ENCODE measurements at places on chromosomes 2 and 18.
A peak's percentile ranks its signal among the peaks of the same experiment; 100 is the strongest.

DNA sequence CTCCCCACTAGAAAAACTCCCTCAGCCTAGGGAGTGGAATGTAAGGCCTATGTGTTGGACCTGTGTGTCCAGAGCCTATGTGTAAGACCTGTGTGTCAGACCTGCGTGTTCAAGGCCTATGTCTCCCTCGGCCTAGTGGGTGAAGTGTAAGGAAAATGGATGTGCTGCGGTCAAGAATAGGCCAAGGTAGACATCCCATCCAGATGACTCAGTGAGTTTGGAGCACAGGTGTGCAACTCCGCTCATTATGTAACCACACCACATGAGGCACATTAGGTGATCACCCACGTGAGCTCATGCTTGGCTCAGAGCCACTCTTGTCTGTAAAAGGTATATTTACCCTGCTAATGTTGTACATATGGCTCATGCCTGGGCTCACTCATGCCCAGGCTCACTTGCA, 565.3 kb upstream of the CRIM1 start:
- ATAC-seq, result no peak

GRCh38 chr2:18651842-18652774, 62.7 kb upstream of the NT5C1B start:
- no peak for ATAC-seq

DNA sequence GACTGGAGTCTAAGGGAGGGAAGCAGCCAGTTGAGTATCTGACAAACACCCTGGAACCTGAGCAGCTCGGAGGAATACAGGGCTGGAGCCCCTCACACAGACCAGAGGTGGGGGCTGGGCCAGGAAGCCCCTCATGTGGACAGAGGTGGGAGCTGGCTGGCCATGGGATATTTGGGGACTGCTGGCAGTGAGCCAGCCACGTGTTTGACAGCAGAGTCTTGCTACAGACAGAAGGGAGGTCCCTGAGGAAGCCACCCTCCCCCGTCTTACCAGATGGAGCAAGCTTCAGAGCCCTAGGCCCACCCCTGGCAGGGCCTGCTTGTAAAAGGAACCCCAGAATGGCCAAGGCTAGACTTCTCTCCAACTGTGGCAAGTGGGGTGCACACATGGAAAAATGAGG, 3.6 kb upstream of the MTERF4 start:
- no peak for ATAC-seq

- peak; percentile 99 for ATAC-seq
Observed at GRCh38 chr2:27409321-27410073, at the start of gene PPM1G. PPM1G (minus strand) TSS chr2:27409591; CDS start chr2:27409422, 169 bp downstream.

DNA sequence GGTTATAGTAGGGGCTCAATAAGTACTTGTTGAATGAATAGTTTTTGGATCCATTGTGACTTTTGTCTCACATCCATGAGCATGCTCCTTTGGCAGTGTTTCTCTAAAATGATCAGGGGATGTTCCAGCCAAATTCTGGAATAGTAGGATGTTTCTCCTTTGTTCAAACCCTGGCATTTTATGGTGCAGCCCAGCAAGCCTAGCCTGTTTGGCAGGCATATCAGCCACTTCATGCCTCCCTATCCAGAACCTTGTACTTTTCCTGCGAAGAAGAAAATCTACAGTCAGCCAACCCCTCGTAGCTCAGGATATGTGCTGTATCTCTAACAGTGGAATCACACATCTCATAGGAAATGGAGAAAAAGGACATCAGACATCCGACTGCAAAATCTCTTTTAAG, 27.1 kb upstream of the RPRD1A start:
- no peak for ATAC-seq

- ATAC-seq, result no peak
Observed at GRCh38 chr2:215238485-215239098, 73.3 kb upstream of the ATIC start.

Measured in stimulated activated memory B cell treated with anti-CD40 and anti-IgM and Interleukin-4, amounts not matched to agents 10 μg/mL and 1 μg/mL and 100 μg/mL, for 72 hours (primary cell).